AG09319 (cell line): ENCODE measurements at places on chromosomes 12 and 14.

- no peak for DNase-seq
Observed at GRCh38 chr12:7047306-7047705, 13.2 kb upstream of the C1S start.

GRCh38 chr12:76329159-76329558 lies 19.1 kb downstream of the BBS10 start:
- peak; percentile 83 for DNase-seq

DNA sequence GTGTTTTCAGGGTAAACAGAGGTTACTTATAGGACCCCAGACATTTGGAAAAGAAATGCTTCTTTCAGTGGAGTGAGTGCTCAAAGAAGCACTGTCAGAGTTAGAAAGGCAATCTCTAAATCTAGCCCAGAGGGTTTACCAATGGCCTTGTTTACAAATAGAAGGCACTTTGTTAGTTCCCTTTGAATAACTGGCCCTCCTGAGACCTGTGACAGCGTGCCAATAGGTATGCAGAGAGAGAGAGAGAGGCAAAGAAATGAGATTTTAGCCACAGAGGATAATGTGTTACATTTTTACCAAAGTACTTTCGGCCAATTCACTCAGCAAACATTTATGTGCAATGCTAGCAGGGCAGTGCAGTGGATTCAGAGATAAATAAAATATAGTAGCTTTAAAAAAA lies 41.9 kb downstream of the TPH2 start:
- DNase-seq = no peak

GRCh38 chr12:27551172-27551840 lies 27.3 kb downstream of the PPFIBP1 start:
- DNase-seq = no peak

- DNase-seq = no peak
Observed at GRCh38 chr12:3087758-3088650, 10.8 kb downstream of the TSPAN9 start.

- no peak for DNase-seq
Observed at GRCh38 chr14:98906123-98906995, 365.6 kb downstream of the BCL11B start.

DNA sequence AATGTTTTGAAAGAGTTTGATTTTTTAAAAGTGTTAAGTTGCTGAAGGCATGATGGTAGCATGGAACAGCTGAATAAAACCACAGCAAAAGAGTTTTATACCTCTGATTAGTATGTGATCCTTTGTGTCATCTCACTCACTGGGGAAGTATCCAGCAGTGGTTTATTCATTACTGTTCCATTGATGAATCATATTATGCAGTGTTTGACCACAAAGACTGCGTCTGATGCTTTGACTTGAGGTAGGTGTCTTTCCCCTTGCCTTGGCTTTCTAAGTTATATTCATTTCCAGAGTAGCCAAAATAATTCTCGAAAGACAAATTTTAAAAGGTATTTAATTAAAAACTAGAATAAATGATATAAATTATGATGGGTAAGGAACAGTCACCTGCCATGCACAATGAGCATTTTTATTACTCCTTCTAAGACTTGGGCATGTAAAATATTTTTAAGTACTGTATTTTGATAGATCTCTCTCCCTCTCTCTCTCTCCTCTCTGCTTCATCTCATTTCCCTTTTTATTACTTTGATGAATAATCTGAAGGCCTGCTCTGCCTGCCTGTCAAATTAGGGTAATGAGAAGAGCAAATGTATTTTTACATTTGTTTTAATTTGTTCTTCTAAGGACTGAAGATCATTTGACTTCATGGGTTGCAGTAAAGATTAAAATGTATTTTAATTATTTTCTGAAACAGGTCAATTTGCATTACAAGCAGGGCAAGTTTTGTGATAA lies 164.9 kb downstream of the NAV3 start:
- no peak for DNase-seq

DNA sequence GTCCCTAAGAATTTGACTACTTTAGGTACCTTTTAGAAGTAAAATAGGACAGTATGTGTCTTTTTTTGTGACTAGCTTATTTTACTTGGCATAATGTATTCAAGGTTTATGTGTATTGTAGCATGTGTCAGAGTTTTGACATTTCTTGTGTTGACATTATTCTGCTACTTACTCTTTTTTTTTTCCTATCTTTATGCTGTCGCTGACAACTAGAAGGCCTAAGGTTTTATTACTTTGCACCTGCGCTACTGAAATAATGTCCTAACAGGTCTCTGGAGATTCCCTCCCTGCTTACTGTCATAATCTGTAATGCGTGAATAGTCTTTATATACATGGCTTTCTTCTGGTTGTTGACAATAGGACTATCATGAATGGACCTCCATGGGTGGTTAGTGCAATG lies 43.0 kb downstream of the PDE3A start:
- no peak for DNase-seq

- no peak for DNase-seq
Observed at GRCh38 chr14:21626491-21627230, 8.1 kb downstream of the OR10G2 start.

GRCh38 chr14:31045501-31046080 lies 19.4 kb upstream of the STRN3 start:
- DNase-seq = no peak

DNA sequence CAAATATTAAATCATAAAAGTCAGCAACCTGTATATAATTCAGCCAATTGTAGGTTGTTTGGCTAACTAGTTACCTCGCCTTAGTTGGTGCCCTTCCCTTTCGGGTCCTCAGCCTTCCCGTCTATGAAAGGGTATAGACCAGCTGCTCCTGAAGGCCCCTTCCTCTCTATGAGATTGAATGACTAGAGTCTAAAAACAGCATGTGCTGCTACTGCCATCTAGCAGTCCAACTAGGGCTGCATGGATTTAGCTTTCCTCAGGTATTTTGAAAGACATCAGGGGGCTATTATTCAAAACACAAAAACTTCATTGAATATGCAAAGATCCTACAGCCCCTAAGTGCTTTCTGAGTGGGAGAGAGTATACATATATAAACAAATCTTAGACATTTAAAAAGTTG lies 37.0 kb upstream of the TMEM263 start:
- no peak for DNase-seq
